ENCODE measurements at places on chromosomes 5 and 9.

GRCh38 chr5:178145965-178146820 is 7.5 kb downstream of the NHP2 start:
- DNase-seq = peak; percentile 26

DNA sequence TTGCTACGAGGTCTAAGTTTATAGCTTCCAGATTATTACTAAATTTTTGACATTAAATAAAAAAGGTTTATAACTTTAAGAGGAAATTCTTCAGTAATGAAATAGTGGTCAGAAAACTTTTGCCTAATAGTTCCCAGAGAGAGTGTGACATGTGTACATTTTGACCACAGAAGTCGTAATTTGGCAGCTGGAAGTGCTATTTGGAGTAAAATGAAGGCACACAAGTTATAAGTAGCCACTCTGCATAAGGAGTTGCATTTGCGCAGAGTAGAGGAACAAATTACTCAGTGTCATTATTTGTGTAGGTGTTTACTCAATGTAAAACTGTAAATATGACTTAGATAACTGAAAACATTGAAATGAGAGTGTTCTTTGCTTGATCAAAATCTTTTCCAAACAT is 408.4 kb downstream of the CCDC171 start:
- peak; percentile 20 for DNase-seq

GRCh38 chr5:124157320-124157719 is 589.1 kb downstream of the ZNF608 start:
- DNase-seq = no peak

- DNase-seq = no peak
These were observed 37.8 kb downstream of the OXCT1 start for GRCh38 chr5:41832430-41832829.

DNA sequence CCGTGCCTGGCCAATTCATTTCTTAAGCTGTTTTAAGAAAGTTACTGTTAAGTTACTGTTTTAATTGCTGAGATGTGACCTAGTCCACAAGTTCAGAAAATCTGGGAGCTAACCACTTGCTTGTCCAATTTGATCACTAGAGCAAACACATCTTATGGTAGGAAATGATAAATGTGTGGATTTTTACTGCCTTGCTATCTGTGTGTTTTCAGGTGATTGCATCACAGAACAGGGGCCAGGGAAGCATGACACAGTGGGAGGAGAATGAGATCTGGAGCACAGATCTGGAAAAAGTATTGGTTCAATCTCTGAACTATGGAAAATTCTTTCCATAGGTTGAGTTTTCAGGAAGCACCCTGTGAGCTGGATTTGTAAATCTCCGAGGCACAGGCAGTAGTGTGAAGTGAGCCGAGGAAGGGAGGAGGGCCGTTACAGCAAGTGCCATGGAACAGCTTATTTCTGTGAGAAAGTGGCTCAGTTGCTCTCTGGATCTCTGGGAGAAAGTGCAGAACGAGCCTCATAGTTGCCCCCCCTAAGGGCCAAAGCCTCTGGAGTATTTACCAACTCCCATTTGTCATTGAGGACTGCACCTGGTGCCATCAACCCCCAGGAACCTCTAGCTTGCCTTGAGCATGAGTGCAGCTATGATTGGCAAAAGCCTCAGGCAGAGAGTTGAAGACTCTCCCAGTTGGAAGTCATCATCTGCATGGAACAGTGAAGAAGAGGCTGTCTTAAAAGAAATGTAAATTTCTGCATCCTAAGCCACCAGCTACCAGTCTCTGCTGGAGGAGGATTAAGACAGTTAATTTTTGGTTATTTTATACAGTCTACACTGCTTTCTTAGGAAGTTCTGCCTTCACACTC is 161.8 kb upstream of the CLINT1 start:
- DNase-seq = peak; percentile 17

GRCh38 chr5:124816381-124816780 is 69.9 kb upstream of the ZNF608 start:
- no peak for DNase-seq

GRCh38 chr9:110655754-110656641 is 12.6 kb upstream of the MUSK start:
- peak; percentile 89 for DNase-seq

- no peak for DNase-seq
These were observed 87.3 kb downstream of the SEC61B start for GRCh38 chr9:99309141-99309939.

GRCh38 chr5:174609116-174609515 is 115.3 kb upstream of the MSX2 start:
- no peak for DNase-seq

- DNase-seq = no peak
These were observed 4.3 kb upstream of the AFAP1L1 start for GRCh38 chr5:149267241-149267973.

DNA sequence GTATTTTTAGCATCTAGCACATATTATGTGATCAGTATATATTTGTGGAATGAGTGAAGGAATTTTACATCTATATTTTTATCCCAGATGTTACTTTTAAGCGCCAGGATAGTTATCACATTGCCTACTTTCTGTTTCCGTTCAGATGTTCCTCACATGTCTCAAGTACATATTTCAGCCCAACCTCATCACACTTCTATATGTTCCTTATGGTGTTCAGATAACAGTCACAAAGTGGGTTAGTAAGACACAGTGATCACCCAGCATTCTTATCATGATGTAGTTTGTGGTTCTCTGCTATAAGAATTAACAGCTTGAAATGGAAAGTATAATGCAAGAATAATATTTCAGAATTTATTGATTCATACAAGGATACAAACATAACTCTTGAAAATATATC is 170.0 kb upstream of the RASA1 start:
- no peak for DNase-seq

DNA sequence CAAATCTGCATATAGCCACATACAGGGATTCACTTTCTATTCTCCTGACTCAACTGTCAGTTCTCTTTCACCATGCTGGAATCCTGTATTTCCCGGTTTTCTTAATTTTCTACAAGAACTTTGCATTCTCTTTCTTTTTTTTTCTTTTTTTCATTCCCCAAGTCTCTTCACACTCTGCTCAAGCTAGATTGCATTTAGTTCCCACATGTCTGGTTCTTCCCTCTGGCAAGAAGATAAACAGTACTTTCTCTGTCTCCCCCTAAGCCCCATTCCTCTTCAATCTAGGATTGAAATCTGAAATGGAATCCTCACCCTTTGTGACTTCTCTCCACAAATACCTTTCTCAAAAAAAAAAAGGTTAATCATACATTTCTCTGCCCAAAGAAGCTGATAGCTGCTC is 64.2 kb upstream of the SLC12A2 start:
- no peak for DNase-seq

GRCh38 chr5:30001826-30002225 is 1191.7 kb upstream of the CDH6 start:
- no peak for DNase-seq

GRCh38 chr5:145743396-145744061 is 91.6 kb downstream of the PRELID2 start:
- DNase-seq = no peak

- DNase-seq = no peak
These were observed 10.8 kb upstream of the STOM start for GRCh38 chr9:121380846-121381245.

- DNase-seq = peak; percentile 60
These were observed 55.6 kb downstream of the S1PR3 start for GRCh38 chr9:89046832-89047231.

DNA sequence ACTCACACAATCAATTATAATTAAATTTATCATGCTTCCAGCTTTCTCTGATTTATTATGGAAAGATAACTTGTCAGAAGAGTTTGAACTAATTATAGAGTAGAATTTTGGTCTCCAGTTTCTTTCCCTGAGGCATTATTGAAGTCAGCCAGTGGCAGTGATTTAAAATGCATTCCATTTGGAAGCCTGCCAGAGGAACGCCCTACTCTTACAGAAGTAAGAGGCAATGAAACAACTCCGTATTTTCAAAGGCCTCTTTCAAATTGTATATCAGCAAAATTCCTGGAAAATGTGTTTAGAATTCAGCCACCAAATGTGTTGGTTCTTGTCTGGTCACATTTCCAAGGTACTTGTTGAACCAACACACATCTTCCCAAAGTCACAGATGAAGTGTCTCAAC is 640.9 kb downstream of the SEMA5A start:
- peak; percentile 53 for DNase-seq

- peak; percentile 90 for DNase-seq
These were observed 68.2 kb downstream of the NR2F1-AS1 start for GRCh38 chr5:93512799-93513198.

DNA sequence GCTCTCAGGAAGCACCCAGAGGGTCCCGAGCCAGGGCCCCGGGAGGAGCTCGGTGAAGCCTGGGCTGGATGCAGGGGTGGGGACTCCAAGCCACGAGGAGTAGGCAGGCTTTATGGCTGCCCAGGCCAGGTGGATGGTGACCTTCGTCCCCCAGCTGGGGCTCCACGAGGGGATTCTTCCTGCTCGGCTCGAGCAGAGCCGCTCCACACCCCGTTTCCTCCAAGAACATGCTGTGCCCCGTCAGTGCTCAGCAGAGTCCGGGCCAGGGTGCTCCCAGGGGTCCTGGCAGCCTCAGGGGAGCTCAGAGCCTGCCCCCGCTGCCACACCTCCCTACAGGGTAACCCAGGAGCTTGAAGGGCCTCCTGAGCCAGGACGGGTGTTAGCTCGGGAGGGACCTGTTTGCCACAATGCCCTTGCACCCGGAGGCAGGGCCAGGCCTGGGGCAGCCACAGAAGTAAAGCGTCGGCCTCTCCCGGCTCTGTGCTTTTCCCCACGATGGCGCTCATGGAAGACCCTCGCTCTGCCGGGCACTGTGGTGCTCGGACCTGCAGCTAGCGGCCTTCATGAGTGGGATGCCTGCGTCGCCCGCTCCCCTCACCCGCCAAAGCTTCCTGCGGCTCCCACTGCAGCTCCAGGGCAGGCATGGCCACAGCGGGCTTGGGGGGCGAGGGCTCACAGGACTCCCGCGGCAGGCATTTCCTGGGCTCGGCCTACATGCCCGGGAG is 86.8 kb downstream of the KCNT1 start:
- no peak for DNase-seq

GRCh38 chr5:137995077-137995748 is 37.7 kb downstream of the FAM13B start:
- DNase-seq = peak; percentile 23

GRCh38 chr5:93584596-93585040 is 1.6 kb downstream of the NR2F1 start:
- DNase-seq = no peak

GRCh38 chr5:139402561-139403158 is 1.2 kb downstream of the SPATA24 start:
- DNase-seq = no peak

GRCh38 chr5:125115195-125115525 is 368.7 kb upstream of the ZNF608 start:
- DNase-seq = no peak

DNA sequence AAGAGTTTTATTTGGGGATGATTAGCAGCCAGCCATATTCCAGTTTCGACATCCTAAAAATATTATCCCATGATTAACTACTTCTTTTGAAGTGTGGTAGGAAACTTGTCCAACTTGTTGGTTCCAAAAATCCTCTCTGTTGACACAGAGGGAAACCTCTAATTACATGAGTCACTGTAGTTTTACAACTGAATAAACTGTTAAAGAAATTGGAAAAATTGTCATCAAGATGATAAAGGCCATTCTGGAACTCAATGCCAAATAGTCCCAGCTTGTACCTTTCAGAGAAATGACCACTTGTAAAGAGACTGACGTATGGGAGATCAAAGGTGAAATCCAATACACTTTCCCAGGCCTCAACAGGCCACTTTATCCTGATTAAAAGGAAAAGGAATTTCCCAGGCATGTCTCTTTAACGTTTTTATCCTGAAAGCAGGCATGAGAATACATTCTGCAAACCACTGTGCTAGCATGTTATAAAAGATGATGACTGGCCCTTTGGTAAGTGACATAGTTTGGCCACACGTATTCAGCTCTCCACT is 261.6 kb downstream of the GLIS3 start:
- peak; percentile 39 for DNase-seq

DNA sequence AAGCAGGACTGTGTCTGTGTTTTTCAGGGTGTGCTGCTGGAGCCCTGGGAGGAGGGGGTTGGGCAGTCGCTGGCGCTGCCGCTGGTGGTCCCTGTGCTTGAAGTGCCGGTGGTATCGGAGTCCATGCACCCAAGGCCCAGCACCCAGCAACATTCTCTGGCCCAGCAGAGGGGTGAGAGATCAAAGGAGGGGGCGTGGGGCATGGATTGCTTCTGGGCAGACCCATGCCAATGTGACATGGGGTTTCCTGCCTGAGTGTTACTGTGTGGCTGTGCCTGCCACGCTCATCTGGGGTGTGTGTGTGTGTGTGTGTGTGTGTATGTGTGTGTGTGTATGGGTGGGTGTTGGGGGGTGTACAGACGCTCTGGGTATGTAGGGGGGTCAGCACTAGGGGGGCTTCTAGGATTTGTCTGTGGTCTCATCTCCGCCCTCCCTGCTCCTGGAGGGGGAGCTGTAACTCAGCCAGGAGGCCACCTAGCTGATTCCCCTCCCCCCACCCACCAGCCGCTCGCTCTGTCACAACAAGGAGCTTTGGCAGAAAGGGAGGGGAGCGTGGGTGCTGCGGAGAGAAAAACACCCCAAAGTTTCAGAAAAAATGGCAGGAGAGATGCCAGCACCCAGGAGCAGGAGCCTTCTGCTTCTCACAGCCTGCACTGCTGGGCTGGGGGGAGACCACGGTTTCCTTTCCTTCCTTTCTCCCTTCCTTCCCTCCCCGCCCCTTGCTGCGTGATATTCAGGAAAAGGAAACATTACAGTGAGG is 35.9 kb upstream of the HSPA9 start:
- DNase-seq = no peak

- DNase-seq = no peak
These were observed 2052.0 kb upstream of the C9orf72 start for GRCh38 chr9:29625292-29625731.

GRCh38 chr5:17343675-17344074 is 126.2 kb downstream of the BASP1 start:
- DNase-seq = peak; percentile 75

DNA sequence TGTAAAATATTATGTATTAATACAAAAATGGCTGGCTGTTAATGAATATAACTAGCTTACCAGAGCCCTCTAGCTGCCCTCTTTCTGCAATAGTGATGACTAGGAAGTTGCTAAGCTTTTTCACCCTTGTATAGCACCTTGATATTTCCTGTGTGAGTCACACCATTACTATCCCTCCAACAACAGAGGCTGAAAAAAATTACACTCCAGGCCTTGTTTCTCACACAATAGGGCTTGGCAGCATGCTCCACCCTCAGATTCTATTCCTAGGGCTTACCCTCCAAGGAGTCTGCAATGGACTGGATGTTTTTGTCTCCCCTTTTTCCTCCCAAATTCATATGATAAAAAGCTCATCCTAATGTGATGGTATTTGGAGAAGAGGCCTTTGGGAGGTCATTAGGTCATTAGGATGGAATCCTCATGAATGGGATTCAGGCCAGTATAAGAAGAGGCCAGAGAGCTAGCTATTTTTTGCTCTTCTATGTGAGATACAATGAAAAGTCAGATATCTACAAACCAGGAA is 184.6 kb upstream of the MAP1B start:
- DNase-seq = peak; percentile 90

DNA sequence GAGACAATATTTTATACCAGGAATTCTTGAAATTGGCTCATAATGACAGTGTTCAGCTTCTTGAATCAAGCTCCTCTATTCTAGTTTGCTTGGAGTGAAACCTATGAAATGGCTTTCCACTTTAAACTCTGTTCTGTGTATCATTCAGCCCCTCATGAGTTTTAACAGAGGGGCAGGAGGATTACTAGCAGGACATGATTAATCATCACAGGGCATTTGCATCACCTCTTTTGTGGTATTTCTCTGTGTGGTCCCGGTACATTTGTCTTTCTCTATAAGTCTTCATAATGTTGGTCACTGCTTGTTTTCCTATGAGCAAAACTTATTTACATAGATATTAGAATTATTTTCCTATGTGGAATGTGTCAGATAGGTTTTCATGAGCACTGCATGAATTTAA is 21.2 kb downstream of the CAST start:
- no peak for DNase-seq

- no peak for DNase-seq
These were observed 20.3 kb upstream of the TAF11L2 start for GRCh38 chr5:17477573-17478265.
